PC-3 (cell line): ENCODE measurements at places on chromosomes 4 and X.

- no peaks in the 10 kb centered on the region for H3K4me1 ChIP-seq
- H3K27ac ChIP-seq: no peak overlapping the region
- H3K4me3 ChIP-seq: no peak overlapping the region
These were observed 58.5 kb upstream of the NHSL2 start for GRCh38 chrX:71852182-71852581.

- H3K27ac ChIP-seq: no peak overlapping the region
- no peaks in the 10 kb centered on the region for H3K27me3 ChIP-seq
- H3K4me3 ChIP-seq: no peak overlapping the region
These were observed 86.2 kb downstream of the PCDH18 start for GRCh38 chr4:137446071-137446470.

- H3K4me1 ChIP-seq: peaks cover 15% of the 10 kb centered on the region
- peak overlapping the region; percentile 47 for H3K27ac ChIP-seq
- DNase-seq: no peak
These were observed 106.4 kb downstream of the PSAPL1 start for GRCh38 chr4:7328162-7328912.

DNA sequence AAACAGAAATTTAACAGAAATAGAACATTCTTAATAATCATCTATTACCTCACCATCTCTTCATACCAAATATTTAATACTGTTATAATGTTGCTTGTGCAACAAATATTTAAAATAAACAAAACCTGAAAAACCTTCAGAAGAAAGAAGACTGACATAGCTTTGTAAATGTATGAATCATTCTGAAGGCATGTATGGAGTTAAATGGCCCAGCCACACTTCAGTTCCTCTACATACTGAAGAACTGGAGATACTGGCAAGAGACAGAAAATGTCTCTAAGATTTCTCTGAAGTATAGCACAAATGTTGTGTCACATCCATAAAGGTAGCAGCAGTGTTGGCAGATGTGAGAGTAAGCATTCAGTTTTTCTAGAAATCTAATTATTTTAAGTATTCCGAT, 275.3 kb upstream of the FGF13 start:
- no peaks in the 10 kb centered on the region for H3K27me3 ChIP-seq
- H3K27ac ChIP-seq: no peak overlapping the region
- peaks cover 17% of the 10 kb centered on the region for H3K4me1 ChIP-seq
- H3K36me3 ChIP-seq: no peaks in the 10 kb centered on the region
- H3K4me3 ChIP-seq: no peak overlapping the region
- peak; percentile 62 for DNase-seq

- no peaks in the 10 kb centered on the region for H3K27me3 ChIP-seq
- peak; percentile 85 for DNase-seq
- peaks cover 11% of the 10 kb centered on the region for H3K4me1 ChIP-seq
- H3K27ac ChIP-seq: no peak overlapping the region
- no peaks in the 10 kb centered on the region for H3K36me3 ChIP-seq
These were observed 19.4 kb downstream of the SORBS2 start for GRCh38 chr4:185792384-185793115.

- no peak overlapping the region for H3K27ac ChIP-seq
- no peak for DNase-seq
- no peaks in the 10 kb centered on the region for H3K36me3 ChIP-seq
- H3K4me3 ChIP-seq: no peak overlapping the region
These were observed 129.0 kb downstream of the DMD start for GRCh38 chrX:33082371-33082770.

DNA sequence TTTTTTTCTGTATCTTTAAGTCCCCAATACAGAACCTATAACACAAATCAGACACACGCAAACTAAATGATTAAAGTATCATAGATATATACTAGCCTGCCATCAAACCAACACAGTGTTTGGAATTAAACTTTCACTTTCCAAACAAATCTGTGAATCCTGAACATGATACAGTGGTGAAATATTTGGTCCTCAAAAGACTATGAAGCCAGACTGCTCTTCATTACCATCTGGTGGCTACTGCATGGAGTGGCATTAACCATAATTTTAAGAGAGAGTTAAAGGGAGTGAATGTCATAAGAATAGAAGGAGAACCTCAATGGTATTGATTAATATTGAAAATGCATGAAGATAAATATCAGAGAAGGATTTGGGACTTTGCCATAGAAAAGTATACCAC, 9.2 kb upstream of the GABRA4 start:
- peaks cover 13% of the 10 kb centered on the region for H3K27me3 ChIP-seq
- H3K4me3 ChIP-seq: no peak overlapping the region
- H3K27ac ChIP-seq: no peak overlapping the region

- DNase-seq: no peak
- H3K27me3 ChIP-seq: no peaks in the 10 kb centered on the region
- no peaks in the 10 kb centered on the region for H3K36me3 ChIP-seq
- H3K4me1 ChIP-seq: no peaks in the 10 kb centered on the region
- H3K27ac ChIP-seq: no peak overlapping the region
These were observed 580.8 kb upstream of the TENM3 start for GRCh38 chr4:181662383-181662782.

- no peaks in the 10 kb centered on the region; the same call in 1 of the 2 replicates for H3K4me1 ChIP-seq
- DNase-seq: no peak
- H3K36me3 ChIP-seq: no peaks in the 10 kb centered on the region
These were observed 142.5 kb upstream of the TTC29 start for GRCh38 chr4:147088146-147088545.

- H3K4me1 ChIP-seq: peaks cover 1% of the 10 kb centered on the region; the same call in 1 of the 2 replicates
- no peaks in the 10 kb centered on the region for H3K36me3 ChIP-seq
- H3K27me3 ChIP-seq: no peaks in the 10 kb centered on the region
- no peak overlapping the region for H3K27ac ChIP-seq
- H3K4me3 ChIP-seq: no peak overlapping the region
- peak; percentile 30 for DNase-seq
These were observed 88.2 kb downstream of the TMA16 start for GRCh38 chr4:163582703-163583102.
